Activated CD8-positive, alpha-beta memory T cell treated with anti-CD3 and anti-CD28 coated beads, Interleukin-2, amount 50 U/mL, for 4 hours (primary cell): ENCODE measurements at places on chromosomes 12 and 14.
A peak's percentile ranks its signal among the peaks of the same experiment; 100 is the strongest.

DNA sequence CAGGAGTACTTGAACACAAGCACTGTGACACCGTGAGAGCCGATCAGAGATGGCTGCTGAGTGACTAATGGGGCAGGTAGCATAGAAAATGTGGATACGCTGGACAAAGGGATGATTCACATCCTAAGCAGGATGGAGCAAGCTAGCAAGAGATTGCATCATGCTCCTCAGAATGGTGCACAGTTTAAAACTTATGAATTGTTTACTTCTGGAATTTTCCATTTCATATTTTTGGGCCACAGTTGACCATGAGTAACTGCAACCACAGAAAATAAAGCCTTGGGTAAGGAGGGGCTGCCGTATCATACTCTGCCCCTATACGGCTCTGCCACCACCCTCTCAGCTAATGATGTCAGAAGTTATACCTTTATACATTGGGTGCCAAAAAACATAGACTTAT is 23.3 kb upstream of the MARK3 start:
- DNase-seq = no peak

DNA sequence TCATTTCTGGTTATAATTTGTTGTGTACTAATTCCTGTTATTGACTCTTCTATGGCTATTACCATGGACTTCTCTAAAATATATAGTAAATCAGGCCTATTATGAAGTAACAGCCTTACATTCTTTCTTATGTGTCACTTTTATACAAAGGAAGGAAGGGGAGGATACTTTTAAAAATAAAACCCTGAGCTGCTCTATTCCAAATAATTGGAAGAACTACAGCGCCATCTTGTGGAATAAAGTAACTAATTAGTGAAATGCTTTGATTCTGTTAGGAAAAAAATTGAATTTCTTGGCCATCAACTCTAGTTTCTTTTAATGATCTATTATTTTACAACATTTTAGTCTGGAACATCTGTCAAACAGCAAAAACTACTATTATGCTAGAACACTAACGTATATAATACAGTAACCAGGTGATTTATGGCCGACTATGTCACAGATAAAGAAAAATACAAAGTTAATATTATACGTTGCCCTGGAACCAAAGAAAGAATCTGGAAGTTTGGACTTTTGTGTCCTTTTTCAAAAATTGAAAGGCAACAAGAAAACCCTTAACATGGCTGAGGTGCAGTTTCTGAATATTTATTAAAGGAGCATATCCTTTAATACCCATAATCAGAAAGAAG is 55.0 kb upstream of the NELL2 start:
- no peak for DNase-seq

DNA sequence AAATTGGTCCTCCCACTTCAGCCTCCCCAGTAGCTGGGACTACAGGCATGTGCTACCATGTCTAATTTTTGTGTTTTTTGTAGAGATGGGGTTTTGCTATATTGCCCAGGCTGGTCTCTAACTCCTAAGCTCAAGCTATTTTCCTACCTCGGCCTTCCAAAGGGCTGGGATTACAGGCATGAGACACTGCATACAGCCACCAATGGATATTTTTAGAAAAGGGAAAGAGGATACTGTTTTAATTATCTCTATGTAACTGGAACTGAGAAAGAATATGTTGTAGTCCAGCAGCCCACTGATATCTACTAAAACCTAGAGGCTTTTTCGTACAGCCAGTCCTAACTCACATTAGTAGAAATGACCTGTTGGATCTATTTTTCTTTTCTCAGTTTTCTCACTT is 6.2 kb downstream of the TMPRSS12 start:
- DNase-seq = no peak

DNA sequence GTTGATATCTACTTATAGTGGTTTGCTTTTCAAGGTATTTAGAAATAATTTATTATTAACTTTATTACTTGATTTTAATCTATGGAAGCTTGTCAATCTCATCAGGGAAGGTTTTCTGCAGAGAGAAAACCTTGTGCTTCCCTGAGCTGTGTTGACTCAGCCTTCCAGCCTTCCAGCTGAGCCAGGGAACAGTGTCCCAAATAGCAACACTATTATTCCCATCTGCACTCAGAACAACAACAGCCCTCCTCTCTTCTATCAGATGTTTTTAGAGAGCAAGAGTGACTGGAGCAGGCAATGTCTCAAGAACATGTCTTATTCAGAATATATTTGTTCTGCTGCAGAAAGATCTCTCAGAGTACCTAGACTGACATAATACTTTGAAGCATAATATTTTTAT is 389.9 kb upstream of the GARIN6 start:
- no peak for DNase-seq

DNA sequence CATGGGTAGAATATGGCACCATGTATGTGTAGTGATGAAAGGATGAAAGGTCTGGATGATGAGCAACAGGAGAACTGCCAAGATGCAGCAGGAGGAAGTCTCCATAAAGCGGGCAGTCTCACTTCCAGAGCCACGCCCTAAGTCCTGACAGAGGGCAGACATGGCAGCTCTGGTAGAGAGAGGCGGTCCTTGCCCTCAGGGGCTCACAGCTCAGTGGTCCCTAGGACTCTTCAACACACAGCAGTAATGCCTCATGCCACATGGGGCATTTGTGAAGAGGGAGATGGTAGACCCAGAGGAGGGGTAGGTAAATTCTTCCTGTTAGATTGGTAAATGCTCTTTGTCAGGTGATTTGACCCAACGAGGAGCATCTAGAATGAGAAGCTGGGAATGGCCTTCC is 1088.4 kb downstream of the BCL11B start:
- no peak for DNase-seq

DNA sequence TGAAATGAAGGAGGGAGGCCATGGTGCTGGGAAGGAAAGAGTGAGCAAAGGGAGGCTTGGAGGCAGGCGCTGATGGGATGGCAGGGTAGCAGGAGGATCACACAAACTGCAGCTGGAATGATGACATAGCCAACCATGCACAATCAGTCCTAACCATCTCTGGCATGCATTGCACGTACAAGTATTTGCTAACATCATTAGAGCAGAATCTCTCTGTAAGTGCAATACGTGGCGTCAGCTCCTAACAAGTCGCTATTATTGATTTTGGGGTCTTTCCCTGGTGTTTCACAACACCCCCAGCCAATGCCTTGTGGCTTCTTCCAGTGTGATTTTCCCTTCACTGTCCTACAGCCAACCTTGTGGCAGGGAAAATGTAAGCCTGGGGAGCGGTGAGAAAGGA is 18.5 kb downstream of the BDKRB1 start:
- DNase-seq = no peak

DNA sequence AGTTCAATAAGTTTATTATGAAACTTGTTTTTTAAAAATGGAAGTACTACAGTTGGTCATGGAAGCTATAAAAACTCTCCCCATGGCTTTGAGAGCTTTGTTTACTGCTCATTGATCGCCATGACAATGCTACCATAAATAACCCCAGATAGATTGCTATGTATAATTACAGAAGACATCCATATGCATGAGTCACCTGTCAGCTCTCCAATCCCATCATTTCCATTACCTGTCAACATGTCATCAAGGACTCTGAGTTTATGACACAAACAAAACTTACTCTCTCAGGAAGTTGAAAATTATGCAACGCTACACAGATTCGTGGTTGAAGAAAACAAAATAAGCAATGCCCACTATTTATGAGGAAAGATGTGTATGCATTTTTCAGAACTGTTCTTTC is 144.4 kb downstream of the SEC23A start:
- DNase-seq = no peak

DNA sequence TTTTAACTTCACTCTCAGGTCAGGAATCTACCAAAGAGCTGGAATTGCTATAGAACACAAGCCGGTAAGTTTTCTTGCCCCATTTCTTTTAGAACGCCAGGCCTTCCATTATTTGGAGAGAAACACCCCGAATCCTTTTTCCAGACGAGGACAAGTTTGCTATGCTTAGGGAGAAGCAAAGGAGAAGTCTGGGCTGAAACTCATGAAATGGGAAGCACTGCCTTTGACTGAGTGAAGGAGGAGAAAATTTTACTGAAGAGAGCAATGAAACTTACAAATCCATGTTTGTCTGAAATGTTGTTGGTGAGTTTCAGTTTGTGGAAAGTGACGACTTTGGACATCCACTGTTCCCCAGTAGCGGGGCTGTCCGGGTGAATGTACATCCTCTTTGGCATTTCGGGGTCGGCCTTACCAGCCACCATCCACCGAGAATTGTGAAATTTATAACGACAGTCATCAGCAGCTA is 3.3 kb downstream of the TBX3 start:
- no peak for DNase-seq

DNA sequence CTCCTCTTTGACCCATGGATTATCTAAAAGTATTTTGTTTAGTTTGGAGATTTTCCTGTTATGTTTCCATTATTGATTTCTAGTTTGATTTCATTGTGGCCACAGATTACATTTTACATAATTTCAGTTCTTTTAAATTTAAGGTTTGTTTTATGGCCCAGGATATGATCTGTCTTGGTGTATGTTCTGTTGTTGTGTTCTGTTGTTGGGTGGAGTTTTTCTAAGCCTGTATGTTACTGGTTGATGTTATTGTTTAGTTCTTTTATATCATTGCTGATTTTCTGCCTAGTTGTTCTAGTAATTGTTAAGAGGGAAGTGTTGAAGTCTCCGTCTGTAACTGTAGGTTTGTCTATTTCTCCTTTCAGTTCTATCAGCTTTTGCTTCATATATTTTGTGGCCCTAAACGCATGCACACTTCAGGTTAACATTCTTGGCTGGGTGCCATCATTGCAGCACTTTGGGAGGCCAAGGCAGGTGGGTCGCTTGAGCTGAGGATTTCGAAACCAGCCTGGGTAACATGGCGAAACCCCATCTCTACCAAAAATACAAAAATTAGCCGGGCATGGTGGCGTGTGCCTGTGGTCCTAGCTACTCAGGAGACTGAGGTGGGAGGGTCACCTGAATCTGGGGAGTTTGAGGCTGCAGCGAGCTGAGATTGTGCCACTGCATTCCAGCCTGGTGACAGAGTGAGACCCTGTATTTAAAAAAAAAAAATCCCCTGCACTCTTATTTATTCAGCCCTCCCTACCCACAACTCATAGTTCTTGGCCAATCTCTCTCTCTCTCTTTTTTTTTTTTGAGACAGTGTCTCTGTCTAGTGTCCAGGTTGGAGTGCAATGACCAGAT is 28.1 kb upstream of the CFL2 start:
- no peak for DNase-seq

GRCh38 chr12:125070112-125070511 is 4.9 kb downstream of the AACS start:
- no peak for DNase-seq

GRCh38 chr14:64369201-64369600 is 19.0 kb upstream of the MTHFD1 start:
- no peak for DNase-seq

DNA sequence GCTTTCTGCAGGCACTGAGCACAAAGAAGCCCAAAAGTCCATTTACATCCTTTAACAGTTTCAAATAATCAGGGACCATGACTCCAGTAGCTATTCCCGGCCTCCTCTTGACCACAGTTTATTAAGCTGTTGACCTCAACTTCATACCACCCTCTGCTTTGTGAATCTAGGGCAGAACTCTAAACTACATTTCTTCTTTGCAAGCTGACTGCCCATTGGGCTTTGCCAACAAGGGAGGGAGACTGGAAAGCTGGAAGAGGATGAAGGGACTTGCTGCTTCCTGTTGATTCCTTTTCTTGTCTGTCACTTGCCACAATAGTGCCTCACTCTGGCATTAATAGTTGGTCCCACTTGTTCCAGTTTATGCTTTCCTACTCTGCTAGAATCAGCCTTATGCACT is 2.7 kb downstream of the CGRRF1 start:
- no peak for DNase-seq

GRCh38 chr12:108805136-108805535 is 52.2 kb downstream of the SSH1 start:
- DNase-seq = no peak

GRCh38 chr14:90451443-90451842 is 54.6 kb downstream of the CALM1 start:
- DNase-seq = no peak

- no peak for DNase-seq
Measured at GRCh38 chr12:64997858-64998257, 123.2 kb downstream of the WIF1 start.

GRCh38 chr12:89542912-89543592 is 17.2 kb upstream of the POC1B start:
- peak; percentile 60 for DNase-seq

DNA sequence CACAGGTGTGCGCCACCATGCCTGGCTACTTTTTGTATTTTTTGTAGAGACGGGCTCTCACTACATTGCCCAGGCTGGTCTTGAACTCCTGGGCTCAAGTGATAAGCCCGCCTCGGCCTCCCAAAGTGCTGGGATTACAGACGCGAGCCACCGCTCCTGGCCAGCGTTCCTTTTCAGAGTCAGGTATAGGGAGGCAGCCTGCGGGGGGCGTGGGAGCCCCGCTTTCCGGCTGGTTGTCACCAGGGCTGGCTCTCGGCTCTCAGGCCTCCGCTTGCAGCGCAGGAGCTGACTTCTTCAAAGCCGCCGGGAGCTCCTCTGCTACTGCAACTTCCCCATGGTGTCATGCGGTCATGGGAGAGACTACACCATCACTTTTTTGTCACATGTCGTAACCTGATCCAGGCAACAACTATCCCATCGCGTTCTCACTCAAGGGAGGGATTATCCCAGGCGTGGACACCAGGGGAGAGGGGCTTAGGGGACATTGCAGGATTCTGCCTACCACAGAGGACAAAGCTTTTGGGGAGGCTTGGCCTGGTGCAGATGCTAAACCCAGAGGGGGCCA is 129.4 kb downstream of the SCARB1 start:
- no peak for DNase-seq

DNA sequence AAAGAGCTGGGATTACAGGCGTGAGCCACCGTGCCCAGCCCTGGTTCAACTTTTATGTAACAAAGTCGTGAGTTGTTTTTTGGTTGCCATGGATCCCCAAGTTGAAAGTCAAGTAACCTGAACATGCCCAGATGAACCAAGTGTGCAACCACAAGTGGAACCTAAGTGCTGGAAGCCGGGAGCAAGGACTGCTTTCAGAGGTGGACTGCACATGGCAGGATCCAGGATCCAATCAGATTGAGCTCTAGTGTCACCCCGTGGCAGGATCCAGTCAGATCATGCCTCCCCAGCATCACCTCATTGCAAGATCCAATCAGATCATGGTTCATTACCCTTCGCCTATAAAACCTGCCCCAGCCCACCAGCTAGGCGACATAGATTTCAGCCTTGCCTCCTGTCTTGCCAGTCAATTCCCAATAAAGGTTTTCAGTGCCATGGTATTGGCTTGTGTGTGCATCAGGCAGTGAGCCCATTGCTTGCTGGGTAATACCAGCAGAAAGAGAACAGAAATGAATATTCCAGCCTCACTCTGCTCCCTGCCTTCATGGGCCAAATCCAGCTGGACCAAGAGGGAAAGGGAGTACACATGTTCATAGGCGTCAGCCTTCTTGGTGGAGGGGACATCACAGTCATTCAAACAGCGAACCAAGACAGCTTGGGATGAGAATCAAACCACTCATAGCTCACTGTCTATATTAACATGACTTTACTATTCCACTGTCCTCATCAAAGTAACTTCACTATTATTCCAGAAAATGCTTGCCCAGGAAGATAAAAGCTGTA is 43.6 kb upstream of the VASH1 start:
- no peak for DNase-seq
